Naive B cell (primary cell): ENCODE measurements at places on chromosomes 7 and 10. TPM values are rescaled to one million over a fixed set of nuclear protein-coding genes. Genes with fewer than 3 reads are reported as not detected.

DNA sequence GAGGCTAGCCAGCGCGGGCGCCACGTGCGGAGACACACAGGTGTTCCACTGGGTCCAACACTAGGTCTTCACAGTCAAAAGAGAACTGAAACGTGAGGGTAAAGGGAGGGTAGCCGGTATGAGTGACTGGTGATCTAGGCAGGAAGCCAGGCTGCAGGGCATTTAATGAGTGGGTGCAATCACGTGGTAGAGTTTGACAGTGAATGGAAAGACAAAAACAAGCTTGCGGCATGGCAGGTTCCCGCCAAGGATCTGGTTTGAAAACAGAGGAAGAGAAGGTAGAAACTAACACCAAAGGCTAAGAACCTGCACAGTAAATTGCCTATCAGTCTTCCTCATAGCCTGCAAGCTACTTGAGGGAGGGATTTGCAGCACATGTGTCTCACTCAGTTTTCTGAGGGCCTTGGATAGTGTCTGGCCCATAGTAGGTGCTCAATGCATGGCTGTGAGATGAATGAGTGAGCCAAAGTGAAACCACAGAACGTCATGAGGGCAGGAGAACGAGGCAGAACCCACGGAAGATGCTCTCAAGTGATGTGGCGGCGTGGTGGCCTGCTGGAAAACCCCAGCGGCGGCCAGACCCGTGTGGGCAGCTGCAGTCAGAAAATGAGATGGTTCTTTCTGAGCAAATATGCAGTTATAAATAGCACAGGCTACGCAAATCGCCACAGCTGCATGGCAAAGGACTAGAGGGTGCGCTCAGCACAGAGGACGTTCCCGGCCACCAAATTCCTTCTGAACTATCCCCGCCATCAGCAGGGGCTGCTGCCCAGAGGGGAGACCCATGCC lies 183.6 kb upstream of the NFE2L3 start:
- DNase-seq = peak; percentile 51

GRCh38 chr10:82762641-82763040 lies 887.6 kb downstream of the NRG3 start:
- DNase-seq = no peak

- DNase-seq = no peak
These were observed 64.4 kb upstream of the SFMBT2 start for GRCh38 chr10:7475046-7475911.

DNA sequence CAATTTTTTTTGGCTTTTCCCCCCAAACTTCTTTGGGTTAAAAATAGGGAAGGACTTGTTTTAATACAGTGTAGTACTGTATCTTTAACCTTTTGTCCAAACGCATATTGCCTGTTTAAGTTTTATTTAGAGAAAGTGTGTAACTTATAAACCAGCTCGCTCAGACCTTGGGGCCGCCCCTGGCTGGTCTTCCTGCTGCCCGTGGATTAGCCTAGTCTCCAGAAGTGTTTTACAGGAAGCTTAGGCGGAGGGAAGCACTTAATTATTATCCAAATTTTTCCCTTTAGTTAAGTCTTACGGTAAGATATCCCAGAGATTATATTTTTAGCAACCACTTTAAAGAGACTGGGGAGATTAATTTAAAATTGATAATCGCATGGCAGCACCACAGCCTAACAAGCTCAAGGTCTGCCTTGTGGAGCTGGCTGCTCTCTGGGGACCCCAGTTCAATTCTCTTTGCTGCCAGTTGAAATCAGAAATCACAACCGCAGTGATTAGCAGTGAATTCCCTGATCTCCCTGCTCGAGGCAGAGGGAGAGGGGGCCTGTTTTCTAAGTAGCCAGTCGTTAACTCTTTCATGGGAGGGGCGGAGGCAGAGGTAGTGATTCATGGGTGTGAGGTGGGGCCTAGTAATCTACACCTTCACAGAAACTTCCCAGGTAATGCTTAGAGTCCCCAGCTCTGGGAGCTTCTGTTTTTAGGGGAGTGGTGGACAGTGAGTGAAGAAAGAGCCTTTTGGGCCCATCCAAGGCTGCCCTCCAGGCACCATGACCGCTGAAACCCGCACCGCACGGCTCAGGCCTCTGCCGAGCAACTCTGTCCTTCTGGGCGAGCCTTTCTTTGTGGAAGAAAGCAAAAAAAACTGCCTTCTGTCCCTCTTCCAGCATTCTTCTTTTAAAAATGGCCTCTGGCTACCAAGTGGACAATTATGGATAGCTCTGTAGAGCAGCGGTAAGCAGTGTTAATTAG lies 548.7 kb upstream of the GALNT17 start:
- no peak for DNase-seq

- no peak for DNase-seq
These were observed 255.4 kb upstream of the LYZL1 start for GRCh38 chr10:29033311-29033940.

GRCh38 chr10:14875941-14876340 lies 2.7 kb upstream of the SUV39H2 start:
- no peak for DNase-seq

DNA sequence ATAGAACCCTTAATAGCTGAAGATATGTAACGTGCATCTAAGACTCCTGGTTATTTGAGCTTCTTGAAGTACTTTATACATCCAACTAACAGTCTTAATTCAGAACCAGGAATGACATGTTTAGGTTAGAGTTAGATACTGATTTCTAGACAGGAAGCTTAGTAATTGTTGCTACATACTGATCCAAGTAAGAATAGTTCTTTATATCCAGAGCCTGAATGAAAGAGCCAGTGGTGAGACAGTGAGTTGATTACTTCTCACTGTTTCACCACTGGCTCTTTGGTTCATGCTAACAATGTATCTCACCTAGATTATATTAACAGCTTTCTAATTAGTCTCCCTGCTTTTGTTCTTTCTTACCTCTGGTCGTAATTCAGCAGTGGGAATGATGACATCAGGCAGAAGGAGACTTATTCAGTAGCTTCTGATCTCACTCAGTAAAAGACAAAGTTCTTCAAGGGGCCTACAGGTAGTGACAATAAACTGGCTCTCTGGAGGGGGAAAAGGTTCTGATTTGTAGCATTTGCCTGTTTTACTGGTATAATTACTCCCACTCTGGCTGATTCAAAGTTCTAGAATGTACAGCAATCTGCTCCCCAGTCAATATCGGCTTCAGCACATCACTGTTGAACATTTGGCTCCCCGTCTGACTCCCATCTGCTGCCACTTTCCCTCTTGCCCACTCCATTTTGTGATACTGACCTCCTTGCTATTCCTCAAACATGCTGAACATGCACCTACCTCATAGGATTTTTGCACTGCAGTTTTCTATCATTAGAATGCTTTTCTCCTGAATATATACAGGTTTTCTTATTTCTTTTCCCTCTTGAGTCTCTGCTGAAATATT lies 29.1 kb downstream of the MCU start:
- no peak for DNase-seq

GRCh38 chr10:90775351-90776028 lies 82.3 kb downstream of the HTR7 start:
- DNase-seq = no peak

The UTF1 gene
- polyA plus RNA-seq = 0.24 TPM

The FAM53B gene
- polyA plus RNA-seq = 19.6 TPM
